ENCODE measurements at places on chromosomes 2 and 18. TPM values are rescaled to one million over a fixed set of nuclear protein-coding genes. Genes with fewer than 3 reads are reported as not detected.

DNA sequence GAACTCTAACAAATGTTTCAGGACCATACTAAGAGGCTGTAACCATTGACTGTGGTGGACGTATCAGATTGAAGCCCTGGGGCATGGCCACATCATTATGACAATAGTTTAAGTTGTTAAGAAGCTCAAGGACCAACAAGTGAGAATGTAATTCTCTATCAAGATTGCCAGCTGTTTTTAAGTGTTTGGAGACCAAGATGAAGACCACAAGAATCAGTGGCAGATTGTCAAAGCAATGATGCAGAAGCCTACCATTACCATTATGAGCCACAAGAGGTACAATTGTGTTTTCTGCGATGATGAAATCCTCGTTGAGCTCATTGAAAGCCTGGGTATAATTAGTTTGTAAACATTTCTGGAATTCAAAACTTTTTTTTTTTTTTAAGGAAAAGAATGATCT, 261.1 kb upstream of the ZEB2 start:
- no peak for DNase-seq
- H3K4me1 ChIP-seq, result no peaks in the 10 kb centered on the region
- no peak overlapping the region for H3K27ac ChIP-seq
- no peaks in the 10 kb centered on the region for H3K36me3 ChIP-seq
- H3K27me3 ChIP-seq, result no peaks in the 10 kb centered on the region

DNA sequence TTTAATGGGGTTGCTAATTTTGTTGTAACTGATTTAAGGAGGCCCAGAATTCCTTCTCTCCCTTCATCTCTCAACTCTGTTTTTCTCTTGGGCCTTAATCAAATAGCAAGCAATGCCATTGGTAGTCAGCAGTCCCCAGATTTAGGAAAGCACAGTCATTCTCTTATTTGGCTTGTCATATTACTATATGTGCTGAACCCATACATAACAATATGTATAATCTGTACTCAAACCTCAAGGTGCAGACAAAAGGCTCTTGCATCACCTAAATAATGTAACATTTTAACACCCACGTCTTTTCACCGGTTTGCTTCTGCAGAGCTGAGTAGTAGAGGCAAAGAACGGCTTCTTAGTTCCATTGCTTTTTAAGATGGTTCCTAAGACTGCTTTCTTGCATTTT, 33.4 kb downstream of the METTL8 start:
- no peaks in the 10 kb centered on the region for H3K27me3 ChIP-seq
- no peak overlapping the region for H3K4me3 ChIP-seq
- no peak overlapping the region for H3K27ac ChIP-seq
- no peaks in the 10 kb centered on the region for H3K36me3 ChIP-seq
- DNase-seq, result no peak

GRCh38 chr2:196183172-196183473, 11.7 kb upstream of the STK17B start:
- no peaks in the 10 kb centered on the region for H3K36me3 ChIP-seq
- peaks cover 3% of the 10 kb centered on the region for H3K4me1 ChIP-seq
- no peak overlapping the region for H3K4me3 ChIP-seq
- no peak for DNase-seq
- H3K27ac ChIP-seq, result no peak overlapping the region
- H3K27me3 ChIP-seq, result no peaks in the 10 kb centered on the region

- H3K4me1 ChIP-seq, result no peaks in the 10 kb centered on the region
- no peak for DNase-seq
- peaks cover 9% of the 10 kb centered on the region for H3K27me3 ChIP-seq
- H3K27ac ChIP-seq, result no peak overlapping the region
These were observed 43.3 kb upstream of the SERPINB2 start for GRCh38 chr18:63844254-63844653.

GRCh38 chr18:54386043-54386442, 28.3 kb downstream of the C18orf54 start:
- no peak overlapping the region for H3K27ac ChIP-seq
- no peak overlapping the region for H3K4me3 ChIP-seq
- H3K36me3 ChIP-seq, result no peaks in the 10 kb centered on the region
- H3K27me3 ChIP-seq, result no peaks in the 10 kb centered on the region
- peaks cover 22% of the 10 kb centered on the region for H3K4me1 ChIP-seq
- DNase-seq, result no peak

- H3K36me3 ChIP-seq, result no peaks in the 10 kb centered on the region
- H3K27ac ChIP-seq, result no peak overlapping the region
- H3K4me1 ChIP-seq, result no peaks in the 10 kb centered on the region
- no peaks in the 10 kb centered on the region for H3K27me3 ChIP-seq
These were observed 318.5 kb upstream of the TNP1 start for GRCh38 chr2:217178341-217178740.

GRCh38 chr18:6482198-6482977, 67.7 kb upstream of the L3MBTL4 start:
- no peak overlapping the region for H3K27ac ChIP-seq
- H3K4me3 ChIP-seq, result no peak overlapping the region

DNA sequence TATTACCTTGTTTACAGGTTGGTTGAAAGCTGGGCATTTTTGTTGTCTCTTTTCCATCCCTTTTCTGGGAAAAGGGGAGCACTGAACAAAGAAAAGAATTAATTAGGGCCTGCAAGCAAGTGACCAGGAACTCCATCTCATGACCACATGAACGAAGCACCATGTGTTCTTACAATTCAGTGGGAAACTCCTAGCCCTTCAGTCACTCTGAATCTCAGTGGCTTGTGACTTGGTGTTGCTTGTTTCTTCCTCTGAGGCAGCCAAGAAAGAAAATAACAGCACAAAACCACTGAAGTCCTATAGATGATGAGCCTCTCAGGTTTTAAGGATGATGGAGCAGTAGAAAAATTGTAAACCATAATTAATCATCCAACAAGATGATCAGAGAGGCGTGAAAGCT, 129.1 kb upstream of the CAB39 start:
- H3K27ac ChIP-seq, result peak overlapping the region; percentile 72
- no peaks in the 10 kb centered on the region for H3K36me3 ChIP-seq
- H3K4me1 ChIP-seq, result peaks cover 33% of the 10 kb centered on the region
- no peak overlapping the region for H3K4me3 ChIP-seq
- H3K27me3 ChIP-seq, result no peaks in the 10 kb centered on the region

The SERPINB13 gene
- not detected for total RNA-seq

The ECEL1 gene
- not detected for total RNA-seq

The RNF25 gene
- 29.8 TPM for total RNA-seq

The DNAJC5G gene
- total RNA-seq, result not detected

The STRADB gene
- total RNA-seq, result 9.4 TPM

The ASB18 gene
- total RNA-seq, result 1.1 TPM

Measured in SJSA1 (cell line).